CD4-positive, alpha-beta T cell treated with Interleukin-6 for 4 hours (primary cell): ENCODE measurements at places on chromosomes 7 and 10.
A peak's percentile ranks its signal among the peaks of the same experiment; 100 is the strongest.

DNA sequence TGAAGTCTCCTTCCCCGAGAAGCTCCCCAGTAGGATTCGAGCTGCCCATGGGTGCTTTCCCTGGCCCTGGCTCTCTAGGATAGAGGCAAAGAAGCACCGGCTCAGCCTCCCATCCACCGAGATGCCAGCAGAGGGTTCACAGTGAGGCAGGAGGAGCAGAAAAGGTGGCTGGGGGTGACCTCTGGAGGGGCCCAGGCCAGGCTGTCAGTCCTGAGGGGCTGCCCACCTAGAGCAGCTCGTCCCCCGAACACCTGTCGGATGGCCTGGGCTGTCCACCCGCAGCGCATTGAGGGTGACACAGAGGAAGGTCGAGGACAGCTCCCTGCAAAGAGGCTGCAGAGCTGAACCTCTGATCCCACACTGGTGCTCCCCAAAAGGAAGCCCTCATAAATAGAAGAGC, 167.2 kb upstream of the PPP2R2D start:
- DNase-seq = no peak

DNA sequence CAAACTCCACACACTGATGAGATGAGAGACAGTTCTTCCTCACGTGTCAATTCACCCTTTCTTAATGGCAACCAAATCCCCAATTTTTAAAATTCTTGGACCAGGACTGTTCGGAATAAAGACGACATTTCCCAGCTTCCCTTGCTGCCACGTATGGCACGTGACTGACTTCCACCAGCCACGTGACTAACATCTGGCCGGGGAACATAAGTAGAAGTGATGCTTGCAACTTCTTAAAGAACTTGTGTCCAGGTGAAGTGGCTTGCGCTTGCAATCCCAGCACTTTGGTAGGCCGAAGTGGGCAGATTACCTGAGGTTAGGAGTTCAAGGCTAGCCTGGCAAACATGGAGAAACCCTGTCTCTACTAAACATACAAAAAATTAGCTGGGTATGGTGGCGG, 405.1 kb downstream of the CALN1 start:
- DNase-seq = no peak

DNA sequence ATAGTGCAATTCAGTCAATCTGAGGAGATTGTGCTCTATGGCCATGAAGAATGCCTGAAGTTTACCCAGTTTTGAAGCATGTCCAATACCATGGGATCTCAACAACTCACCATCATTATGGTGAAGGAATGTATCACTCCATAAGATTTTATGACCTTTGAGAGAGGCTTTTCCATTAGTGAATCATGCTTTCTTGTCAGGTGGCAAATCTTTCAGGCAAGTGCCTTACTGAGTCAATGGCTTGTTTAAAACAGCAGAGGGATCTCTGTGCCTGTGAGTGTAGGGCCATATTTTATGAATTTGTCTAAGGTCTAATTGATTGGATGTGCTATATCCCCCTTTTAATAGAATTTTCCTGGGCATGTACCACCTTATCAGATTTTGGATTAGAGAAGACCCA, 131.5 kb downstream of the CCDC7 start:
- no peak for DNase-seq

GRCh38 chr7:148623586-148624282, 33.2 kb downstream of the C7orf33 start:
- DNase-seq = no peak

DNA sequence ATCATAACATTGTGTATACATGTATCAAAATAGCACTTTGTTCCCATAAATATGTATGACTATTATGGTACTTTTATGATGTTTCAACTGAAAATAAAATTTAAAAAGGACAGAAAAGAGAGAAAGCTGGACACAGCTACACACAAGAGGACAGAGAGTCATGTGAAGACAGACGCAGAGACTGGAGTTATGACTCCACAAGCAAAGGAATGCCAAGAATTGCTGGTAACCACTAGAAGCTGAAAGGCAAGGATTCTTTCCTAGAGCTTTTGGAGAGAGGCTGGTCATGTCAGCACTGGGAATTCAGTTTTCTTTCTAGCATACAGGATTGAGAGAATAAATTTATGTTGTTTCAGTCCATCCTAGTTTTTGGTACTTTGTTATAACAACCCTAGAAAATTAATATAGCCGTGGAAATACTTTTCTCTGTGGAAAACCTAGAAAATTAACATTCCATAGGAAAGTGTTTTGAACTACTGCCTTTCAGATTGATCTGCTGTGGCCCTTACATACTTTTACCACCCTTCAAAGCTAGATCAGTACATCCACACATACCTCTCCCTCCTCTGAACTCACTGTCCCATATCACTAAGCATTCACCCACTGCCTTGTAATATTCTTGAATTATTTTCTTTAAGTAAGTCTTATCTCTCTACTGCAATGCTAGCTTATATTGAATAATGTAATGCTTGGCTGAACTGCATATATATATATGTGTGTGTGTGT, 575.3 kb downstream of the IPMK start:
- no peak for DNase-seq

DNA sequence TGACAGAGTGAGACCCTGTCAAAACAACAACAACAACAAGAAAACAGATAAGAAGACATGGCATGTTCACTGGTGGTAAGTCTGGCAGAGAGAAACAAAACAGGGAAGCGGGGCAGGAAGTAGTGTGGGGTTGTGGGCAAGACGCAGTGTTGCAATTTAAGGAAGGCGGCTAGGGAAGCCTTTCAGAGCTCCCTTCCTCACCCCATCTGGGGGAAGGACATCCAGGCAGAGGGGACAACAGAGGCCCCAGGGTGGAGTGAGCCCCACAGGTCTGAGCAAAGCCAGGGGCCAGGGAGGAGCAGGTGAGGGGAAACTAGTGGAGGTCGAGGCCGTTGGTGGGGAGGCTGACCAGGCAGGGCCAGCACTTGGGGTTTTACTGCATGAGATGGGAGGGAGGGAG, 16.8 kb downstream of the LAT2 start:
- DNase-seq = no peak

GRCh38 chr7:44796034-44796503, 412 bp upstream of the PPIA start:
- no peak for DNase-seq

DNA sequence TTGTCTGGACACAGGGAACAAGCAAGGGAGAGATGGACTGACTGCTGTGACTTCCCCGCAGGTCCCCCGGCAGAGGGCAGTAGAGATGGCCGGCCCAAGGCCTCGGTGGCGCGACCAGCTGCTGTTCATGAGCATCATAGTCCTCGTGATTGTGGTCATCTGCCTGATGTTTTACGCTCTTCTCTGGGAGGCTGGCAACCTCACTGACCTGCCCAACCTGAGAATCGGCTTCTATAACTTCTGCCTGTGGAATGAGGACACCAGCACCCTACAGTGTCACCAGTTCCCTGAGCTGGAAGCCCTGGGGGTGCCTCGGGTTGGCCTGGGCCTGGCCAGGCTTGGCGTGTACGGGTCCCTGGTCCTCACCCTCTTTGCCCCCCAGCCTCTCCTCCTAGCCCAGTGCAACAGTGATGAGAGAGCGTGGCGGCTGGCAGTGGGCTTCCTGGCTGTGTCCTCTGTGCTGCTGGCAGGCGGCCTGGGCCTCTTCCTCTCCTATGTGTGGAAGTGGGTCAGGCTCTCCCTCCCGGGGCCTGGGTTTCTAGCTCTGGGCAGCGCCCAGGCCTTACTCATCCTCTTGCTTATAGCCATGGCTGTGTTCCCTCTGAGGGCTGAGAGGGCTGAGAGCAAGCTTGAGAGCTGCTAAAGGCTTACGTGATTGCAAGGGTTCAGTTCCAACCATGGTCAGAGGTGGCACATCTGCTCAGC, 6.0 kb downstream of the CYREN start:
- no peak for DNase-seq

DNA sequence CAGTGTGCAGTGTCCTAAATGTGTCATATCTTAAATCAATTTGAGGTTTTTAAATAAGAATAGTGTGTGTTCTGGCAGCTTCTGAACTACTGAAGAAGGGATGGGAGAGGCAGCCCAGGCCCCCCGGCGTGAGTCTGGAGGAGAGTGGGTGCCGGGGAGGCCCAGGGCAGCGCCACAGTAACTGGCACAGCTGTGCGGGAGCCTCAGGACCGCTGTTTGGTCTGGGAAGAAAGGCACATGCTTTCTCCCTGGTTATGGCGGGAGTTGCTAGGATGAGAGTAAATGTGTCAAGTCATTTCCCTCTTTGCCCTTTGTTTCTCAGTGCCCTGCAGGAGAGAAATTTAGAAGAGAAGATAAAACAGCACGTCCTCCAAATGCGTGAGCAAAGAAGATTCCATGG, 31.9 kb upstream of the PWWP2B start:
- DNase-seq = no peak

DNA sequence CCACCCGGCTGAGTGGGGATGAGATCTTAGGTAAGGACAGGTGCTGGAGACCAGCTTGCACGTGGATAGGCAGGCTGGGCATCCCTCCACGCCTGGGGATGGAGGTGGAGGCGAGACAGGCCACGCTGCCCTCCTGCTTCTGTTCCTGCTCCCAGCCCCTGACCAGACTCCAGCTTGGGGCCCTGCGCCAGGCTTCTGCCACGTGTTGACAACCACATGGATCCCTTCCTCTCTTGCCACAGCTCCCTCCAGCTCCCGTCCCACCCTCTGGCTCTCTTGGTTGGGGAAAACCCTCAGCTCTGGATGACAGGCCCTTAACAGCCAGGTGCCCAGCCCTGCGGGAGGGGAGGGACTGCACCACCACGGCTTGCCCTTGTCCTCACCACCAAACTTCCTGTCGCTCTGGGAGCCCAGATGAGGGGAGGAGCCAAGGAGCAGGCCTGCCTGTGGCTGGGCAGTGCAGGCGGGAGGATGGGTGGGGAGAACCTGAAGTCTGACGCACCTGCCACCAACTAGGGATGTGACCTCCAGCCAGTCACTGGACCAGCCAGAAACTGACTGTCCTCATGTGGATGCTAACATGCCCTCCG, 36.0 kb downstream of the KCNH2 start:
- DNase-seq = peak; percentile 72

DNA sequence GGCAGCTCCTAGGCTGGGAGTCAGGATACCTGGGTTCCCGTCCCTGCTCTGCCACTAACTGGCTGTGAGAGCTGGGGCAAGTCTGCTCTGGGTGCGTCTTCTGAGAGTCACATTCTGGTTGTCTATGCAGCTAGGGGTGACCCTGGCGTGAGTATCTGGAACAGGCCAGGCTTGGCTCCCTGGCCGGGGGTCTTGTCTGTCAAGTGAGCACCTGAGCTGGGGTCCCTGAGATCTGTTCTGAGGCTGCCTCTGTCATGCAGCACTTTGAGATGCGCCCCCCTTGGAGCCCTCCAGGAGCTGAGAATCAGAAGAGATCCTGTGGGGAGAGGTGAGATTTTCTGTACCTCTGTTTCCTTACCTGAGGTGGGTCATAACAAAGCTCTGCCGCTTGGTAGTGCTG, 7.5 kb downstream of the AGAP3 start:
- no peak for DNase-seq

- no peak for DNase-seq
Observed at GRCh38 chr10:84665883-84666463, 337.6 kb downstream of the CCSER2 start.

DNA sequence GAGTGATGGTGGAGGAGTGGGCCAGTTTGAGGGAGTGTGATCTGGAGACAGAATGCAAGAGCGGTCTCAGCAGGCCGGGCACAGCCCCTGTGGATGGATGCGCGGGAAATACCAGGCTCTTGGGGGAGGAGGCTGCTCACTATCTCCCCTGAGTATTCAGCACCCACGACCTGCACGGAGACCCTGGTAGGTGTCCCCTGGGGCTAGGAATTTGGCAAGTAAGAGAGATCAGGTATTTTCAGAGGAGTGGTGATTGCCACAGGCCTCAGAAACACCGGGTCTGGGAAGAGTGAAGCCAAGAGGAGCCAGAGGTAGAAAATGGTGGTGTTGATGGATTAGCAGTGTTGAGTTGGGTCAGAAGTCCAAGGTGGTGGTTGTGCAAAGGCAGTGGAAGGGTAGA, 426.3 kb downstream of the PAXIP1 start:
- no peak for DNase-seq

- no peak for DNase-seq
Observed at GRCh38 chr10:69745698-69746097, 56.0 kb upstream of the COL13A1 start.

GRCh38 chr10:26831936-26832335, 28.8 kb downstream of the ABI1 start:
- DNase-seq = no peak

- DNase-seq = peak; percentile 51
Observed at GRCh38 chr10:72292223-72292691, 18.5 kb downstream of the DDIT4 start.

DNA sequence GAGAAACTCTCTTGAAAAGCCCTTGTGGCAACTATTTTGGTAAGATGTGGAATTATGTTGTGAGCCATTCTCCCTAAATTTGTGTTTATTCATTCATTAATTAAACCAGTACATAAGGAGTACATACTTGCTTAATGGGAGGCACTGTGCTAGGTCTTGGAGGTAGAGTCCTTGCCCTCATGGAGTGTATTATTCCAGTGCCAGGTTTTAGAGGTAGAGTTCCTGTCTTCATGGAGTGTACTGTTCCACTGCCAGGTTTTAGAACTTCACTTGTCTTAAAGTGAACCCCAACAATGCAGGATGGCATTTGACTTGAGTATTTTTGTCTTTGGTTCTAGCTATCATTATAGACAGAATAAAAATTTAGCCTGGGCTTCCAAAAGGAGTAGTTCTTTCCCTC, 8.8 kb downstream of the MXI1 start:
- DNase-seq = no peak

DNA sequence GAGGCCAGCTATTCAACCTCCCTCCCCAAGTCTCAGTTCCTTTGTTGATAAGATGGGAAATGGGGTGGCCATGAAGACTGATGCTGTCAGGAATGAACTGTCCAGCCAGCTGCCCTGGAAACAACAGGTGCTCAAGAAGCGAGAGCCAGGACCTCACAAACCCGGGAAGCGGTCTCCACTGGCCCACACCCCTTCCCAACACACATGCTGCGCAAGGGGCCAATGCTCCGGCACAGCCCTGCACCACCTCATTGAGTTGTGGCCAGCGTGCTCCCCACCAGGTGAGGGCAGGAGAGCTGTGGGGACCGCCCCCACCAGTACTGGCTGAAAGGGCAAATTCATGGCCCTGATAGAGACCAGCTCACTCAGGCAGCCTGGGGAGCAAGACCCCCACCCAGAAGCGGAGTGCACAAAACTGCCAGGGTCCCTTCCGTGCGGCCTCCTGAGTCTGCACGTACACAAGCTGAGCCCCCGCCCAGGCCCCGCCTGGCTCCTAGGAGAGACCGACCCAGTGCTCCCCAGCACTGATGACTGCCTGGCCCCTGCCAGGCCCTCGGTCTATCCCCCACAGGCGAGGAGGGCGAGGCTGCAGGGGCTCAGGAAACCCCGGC, 216.6 kb downstream of the MAD1L1 start:
- no peak for DNase-seq

DNA sequence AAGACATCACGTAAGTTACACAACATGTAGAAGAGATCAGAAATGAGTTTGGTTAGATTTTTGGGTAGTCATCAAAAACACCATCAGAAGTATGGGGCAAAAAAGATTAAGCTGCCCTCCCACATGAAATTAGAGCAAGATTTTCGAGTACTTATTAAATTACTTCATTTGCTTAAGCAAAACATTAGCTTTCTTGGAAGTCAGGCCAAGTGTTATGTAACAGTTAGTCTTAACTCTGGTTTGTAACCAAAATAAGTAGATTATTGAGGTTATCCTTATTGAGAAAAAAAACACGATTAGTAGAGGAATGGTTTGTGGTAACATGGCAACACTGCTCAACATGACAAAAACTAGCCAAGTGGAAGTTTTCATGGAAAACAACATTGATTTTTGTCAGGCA, 37.9 kb downstream of the HBP1 start:
- no peak for DNase-seq
